ENCODE measurements at places on chromosomes 16 and 17.

DNA sequence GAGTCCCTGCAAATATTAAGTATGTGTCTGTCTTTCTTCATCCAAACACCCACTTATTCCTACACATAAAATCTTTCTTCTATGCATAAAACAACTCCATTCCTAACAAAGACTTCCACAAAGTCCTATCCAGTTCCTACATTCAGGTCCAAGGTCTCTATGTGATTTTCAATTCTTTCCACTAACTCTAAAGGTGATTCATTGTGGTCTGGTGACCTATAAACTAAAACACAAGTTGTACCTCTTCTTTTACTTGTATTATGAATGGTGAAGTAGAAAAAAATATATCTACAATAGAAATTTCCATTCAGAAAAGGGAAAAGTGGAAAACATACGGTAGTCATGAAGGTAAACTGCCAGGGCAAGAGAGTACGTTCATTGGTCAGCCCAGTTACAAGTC, 56.6 kb downstream of the USP32 start:
- no peak for DNase-seq

GRCh38 chr17:81437191-81437651, 42.0 kb downstream of the BAHCC1 start:
- DNase-seq = no peak

DNA sequence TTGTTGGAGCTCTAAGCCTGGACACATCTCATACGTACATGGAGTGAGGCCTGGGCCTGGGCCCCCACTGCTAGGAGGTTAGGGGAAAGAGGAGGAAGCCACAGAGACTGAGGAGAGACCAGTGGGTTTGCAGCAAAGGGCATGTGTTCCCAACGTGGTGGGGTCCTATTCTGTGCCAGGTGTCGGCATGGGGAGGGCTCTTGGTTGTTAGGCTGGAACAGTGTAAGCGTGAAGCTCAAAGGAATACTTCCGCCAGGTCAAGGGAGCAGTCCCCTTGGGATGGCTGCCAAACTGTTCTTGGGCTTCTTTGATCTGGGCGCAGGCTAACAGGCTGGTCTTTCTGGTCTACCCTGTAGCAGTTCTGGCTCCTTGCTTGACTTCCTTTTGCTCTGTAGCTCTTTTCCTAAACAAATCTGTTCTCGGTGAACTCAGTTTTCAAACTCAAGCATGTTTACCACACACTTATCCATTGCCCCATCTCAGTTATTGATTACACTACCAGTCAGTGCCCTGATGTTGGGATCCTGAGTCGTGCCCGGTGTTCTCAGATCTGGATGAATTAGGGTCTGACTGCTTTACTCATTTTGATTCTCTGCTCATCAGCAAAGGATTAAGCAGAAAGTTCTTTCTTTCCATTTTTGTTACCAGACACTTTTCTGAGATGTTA, 36.4 kb downstream of the GPT2 start:
- no peak for DNase-seq

- DNase-seq = peak; percentile 27
Measured at GRCh38 chr16:30032083-30032819, 1.2 kb upstream of the TLCD3B start.

- no peak for DNase-seq
Measured at GRCh38 chr17:37856245-37856644, 68.0 kb upstream of the TBC1D3K start.

GRCh38 chr16:22216191-22216831, 10.2 kb downstream of the EEF2K start:
- no peak for DNase-seq

- DNase-seq = no peak
Measured at GRCh38 chr17:71412803-71413202, 708.0 kb upstream of the SOX9 start.

- DNase-seq = no peak
Measured at GRCh38 chr16:426906-427249, 1.4 kb downstream of the RAB11FIP3 start.

DNA sequence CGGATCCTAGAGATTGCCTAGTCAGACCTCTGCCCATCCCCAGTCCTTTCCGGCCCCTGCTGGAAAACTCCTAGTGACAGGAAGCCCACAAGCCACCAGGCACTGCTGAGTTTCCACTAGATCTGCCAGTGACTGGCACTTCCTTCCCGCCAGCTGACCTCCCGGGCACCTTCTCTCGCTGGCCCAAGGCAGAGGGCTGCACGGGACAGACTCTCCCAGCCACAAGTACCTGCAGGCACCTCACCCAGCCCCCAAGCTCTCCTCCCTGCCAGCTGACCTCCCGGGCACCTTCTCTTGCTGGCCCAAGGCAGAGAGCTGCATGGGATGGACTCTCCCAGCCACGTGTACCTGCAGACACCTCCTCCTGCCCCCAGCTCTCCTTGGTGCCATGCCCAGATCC, 66.3 kb upstream of the DOC2B start:
- DNase-seq = no peak

DNA sequence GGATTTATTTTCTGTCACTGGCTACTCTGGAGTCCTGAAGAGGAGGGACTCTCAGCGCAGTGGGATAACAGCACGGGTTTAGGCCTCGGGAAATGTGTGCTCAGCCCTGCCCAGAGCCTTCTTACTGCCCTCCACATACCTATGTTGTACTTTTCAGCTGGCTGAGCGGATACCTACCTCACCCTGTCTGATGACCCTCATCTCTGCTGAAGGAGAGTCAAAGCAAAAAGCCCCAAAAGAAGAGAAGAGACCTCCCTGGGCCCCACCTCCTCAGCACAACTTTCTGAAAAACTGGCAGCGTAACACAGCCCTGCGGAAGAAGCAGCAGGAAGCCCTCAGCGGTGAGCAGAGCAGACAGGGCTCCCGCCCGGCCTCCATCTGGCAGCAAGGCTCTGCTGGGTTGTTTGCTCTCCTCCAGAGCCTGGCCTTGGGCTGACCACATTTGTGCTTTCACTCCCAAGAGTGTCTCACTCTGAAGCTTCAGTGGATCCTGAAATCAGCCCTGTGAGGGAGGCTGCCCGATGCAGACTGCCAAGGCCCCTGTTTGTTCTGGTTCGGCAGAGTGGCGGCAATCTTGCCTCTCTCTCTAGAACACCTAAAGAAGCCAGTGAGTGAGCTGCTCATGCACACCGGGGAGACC, 10.3 kb downstream of the MYCBPAP start:
- DNase-seq = no peak

- no peak for DNase-seq
Measured at GRCh38 chr16:72645538-72645937, 402.4 kb downstream of the ZFHX3 start.

All from stimulated activated CD8-positive, alpha-beta memory T cell treated with anti-CD3 and anti-CD28 coated beads, Interleukin-15, amount 100 ng/mL, for 4 hours (primary cell).